ENCODE measurements at places on chromosomes 7 and 10.

GRCh38 chr7:140400381-140400780 is 2.1 kb upstream of the SLC37A3 start:
- DNase-seq: no peak

DNA sequence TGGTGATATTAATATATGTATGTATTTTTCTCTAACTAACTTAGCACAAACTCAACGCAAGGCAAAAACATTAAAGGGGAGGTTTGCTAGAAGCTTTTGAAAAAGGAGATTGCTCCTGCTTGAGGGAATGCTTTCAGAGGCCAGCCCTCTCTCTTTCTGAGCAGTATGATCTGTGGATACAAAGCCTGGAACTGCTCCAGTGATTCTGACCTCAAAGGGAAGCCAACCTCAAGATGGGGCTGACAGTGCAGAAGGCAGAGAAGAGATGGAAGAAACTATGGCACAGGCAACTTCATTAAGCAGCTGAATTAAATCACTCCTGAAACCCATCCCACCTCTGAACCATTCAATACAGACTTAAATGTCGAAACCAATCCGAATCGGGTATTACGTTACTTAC is 102.4 kb downstream of the USP6NL start:
- DNase-seq: no peak

DNA sequence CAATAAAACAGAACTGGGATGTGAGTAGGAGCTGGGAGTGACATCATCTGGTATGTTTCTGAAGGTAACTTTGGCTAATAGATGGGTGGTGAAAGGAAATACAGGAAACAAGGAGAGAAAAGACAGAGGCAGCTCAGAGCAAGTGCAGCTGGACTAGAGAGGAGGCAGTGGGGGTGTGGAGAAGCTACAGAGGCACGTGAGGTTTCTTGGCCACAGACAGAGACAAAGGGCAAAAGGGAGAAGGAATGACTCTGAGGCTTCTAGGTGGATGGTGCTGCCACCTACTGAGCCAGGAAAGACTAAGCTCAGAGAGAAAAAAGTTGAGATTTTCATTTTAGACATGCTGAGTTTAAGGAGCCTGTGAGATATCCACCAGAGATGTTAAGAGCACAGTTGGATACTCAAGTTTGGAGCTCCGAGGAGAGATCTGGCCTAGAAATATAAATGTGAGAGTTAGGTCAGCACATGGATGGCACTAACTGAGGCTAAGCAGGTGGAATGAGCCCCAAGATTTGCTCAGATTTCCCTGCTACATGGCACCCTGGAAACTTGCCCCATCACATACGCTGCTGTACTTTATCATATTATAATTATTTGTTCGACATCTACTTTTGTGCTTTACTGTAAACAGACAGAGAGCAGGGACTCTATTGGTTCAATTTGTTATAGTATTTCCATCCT is 293.0 kb upstream of the IMMP2L start:
- DNase-seq: no peak

DNA sequence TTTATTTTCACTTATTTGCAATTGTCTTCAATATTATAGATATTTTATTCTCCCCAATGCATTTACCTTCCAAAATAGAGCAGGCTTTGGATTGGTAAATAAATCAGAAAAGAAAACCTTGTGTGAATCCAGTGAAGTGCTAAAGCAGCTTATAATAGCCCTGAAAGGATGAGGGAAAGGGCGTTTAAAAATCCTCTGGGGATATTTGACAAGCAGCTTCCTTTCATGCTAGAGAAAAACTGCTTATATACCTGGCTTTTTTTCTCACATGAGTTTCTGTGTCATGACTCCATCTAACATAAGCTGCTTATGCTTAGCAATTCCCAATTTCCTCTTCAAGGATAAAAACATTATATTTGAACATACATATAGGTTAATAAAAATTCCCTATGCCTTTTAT is 221.6 kb upstream of the SEMA3E start:
- DNase-seq: no peak

DNA sequence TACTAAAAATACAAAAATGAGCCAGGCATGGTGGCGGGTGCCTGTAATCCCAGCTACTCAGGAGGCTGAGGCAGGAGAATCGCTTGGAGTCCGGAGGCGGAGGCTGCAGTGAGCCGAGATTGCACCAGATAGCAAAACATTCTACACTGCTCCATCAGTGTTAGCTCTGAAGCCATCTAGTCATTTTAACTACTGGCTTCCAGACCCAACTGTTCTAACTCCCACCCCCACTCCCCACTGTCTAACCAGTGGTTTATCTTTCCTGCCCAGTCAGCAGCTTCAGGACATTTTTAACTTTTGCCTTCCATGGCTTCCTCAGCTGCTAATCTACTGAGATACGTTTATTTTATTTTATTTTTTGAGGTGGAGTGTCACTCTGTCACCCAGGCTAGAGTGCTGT is 6.2 kb upstream of the FRAT1 start:
- DNase-seq: no peak

- no peak for DNase-seq
Observed at GRCh38 chr7:51220226-51220625, 96.4 kb downstream of the COBL start.

DNA sequence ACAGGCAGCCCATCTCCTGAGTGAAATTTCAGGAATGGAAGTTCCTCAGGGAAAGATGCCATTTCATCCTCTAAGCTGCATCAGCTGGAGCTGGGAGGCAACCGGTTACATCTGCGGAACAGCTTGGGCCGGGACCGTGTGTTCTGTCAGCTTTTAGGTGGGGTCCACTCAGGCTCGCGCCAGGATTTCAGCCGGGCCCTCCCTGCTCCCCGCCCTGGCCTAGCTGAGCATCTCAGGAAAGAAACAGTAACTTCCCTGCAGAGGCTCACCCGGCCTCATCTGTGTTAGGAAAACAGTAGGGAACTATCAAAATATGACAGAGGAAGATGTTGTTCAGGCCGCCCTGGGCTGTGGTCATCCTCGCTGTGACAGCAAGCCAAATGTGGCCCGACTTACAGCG is 110.4 kb downstream of the TRIL start:
- DNase-seq: no peak

- DNase-seq: no peak
Observed at GRCh38 chr10:78942091-78942501, 126.7 kb upstream of the ZMIZ1 start.

GRCh38 chr7:3432911-3433310 is 131.9 kb downstream of the SDK1 start:
- no peak for DNase-seq

DNA sequence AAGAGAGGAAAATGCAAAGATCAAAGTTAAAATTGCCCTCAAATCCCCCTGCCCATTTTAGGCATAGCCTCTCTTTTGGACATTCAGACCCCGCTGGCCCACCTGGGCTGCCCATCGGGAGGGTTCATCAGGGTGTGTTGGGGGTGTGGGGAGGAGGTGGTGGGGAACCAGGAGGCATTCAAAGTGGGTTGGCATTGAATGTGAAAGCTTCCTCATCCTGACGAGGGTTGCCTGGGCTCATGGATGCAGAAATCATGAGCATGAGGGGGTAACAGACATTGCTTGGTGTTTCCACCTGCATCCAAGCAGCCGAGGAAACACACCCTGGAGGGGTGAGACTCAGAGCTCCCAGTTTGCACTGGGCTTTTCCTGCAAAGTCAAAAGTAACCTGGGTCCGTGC is 20.6 kb downstream of the BTBD16 start:
- DNase-seq: no peak

- DNase-seq: no peak
Observed at GRCh38 chr10:111089293-111089692, 12.5 kb downstream of the ADRA2A start.

DNA sequence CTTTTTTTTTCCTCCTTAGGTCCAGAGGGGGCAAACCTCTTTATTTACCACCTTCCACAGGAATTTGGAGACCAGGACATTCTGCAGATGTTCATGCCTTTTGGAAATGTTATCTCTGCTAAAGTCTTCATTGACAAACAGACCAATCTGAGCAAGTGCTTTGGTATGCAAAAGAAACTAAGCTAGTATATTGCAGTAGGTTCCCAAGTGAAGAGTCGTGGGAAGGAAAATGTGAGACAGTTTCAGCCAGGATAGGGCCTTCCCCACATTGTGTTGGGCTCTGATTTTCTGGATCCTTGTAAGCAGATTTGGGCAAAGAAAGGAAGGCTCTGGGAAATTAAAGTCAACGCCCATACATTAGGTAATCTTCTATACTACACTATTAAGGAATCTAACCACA is 285.6 kb downstream of the USP6NL start:
- no peak for DNase-seq

DNA sequence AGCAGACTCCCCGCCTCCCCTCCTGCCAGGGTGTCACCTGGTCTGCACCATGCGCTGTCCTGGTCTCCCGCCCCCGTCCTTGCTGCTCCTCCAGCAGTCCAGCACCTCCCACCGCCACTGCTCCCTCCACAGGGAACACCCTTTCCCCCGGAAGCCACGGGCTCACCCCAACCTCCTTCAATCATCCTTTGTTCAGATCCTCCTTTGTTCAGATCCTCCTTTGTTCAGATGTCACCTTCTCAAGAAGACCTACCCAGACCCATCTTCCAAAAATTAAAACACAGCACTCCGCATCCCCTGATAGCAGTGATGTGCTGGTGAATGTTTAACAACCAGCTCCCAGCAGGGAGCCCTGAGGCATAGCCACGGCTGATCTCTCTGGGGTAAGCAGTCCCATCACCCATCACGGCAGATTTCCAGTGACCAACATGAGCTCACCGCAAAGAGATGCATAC is 237.7 kb downstream of the USP6NL start:
- DNase-seq: no peak

DNA sequence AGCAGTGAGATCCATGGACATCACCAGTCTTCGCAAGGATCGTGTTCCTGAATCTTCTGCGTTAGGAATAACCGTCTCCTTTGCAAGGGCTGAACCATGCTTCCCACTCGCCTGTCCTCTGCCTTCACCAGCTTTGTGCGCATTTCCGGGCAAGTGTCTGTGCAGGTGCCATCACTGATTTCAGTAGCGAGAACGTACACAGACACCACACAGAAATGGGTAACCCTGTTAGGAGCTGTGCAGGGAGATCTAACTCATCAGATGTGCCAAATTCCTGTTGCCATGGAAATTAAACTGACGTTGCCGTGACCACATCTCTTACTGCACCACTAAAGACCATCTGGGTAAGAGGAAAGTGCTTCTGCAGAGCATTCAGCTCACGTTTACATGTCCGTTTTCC is 146.3 kb downstream of the DIP2C start:
- DNase-seq: no peak

DNA sequence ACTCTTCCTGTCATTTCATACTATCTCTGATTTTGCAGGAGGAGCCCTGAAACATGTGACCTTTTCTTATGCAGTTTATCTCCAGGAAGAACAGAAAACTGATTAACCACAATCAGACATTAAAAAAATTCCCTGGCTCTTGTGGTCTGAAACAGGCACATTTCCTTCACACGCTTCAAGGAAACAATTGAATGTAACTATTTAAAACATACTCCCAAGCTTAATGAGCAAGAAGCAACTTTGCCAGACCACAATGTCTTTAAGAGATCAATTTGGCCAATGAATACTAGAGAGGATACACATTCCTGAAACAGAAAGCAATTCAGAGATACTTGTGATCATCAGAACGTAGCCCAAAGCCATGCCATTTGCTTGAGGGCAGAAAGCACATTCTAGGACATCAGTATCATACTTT is 65.8 kb downstream of the PIP4K2A start:
- no peak for DNase-seq

DNA sequence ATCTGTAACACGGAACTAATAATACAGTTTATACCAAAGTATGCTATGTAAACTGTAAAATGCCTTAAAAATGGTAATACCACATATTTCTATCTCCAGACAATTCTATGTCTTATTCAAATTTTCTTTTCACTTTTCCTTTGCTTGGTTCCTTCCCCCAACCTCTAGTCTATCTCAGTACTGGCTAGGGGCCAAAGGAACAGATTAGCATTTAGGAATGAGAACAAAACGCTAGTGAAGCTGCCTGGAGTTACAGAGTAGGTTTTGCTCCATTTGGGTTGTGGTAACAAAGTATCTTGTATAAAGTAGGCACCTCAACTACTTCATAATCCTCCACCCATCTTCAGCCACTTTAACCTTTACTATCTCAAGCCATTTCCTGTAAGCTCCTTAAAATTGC is 94.1 kb downstream of the HBP1 start:
- DNase-seq: no peak

- no peak for DNase-seq
Observed at GRCh38 chr10:132206377-132206745, 19.6 kb downstream of the DPYSL4 start.

DNA sequence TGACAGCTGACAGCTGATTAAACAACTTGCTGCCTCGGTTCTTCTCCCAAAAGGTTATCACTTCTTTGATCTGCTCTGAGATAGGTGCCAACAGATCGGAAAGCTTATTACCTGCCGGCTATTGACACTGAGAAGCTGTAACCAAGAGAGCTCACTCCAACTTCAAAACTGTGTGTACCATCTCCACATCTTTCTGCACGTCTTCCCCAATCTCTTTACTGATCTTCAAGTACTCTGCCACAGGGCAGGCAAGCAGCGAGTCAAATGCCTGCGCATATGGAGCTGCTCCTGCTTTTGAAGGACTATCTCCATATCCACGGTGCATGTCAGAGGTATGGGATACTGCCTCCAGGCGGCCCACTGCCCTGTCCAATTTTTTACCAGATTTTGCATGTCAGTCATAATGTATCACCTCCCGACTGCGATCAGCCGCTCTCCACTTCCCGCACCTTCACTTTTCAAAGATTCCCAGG is 352 bp upstream of the ZNF485 start:
- DNase-seq: no peak

DNA sequence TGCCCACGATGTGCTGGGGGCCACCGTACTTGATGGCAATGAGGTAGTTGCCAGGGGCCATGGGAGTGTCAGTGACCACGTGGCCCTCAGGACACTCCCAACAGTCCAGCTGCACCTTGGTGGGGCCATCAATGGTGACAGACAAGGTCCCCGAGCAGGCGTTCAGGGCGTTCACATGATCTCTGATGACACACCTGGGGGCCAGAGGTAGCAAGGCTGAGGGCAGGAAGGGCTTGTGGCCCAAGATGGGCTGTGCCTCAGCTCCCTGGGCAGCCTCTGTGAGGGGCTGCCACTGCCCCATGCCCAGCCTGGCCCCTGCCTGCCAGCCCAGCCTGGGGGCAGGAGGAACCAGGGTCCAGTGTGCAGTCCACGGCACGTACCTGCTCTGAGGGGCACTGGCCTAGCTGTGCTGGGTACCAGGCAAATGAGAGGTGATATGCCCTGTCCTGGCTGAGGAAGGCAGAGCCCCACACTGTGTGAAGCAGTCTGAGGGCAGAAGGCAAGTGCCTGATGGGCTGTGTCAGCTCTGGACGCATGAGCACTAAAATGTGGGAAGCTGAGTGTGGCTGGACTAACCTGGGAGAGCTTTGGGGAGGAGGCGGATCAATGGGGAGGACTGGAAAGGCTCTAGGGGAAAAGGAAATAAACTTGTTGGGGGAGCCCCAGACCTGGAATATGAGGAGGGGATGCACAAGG is 3.5 kb upstream of the KCP start:
- DNase-seq: no peak

- DNase-seq: peak; percentile 5
Observed at GRCh38 chr10:23376229-23376655, 31.6 kb upstream of the C10orf67 start.

Measured in CD4-positive, alpha-beta T cell treated with Interleukin-4 for 4 hours (primary cell).